ENCODE measurements at places on chromosomes 5 and 9. TPM values are rescaled to one million over a fixed set of nuclear protein-coding genes. Genes with fewer than 3 reads are reported as not detected.

The SPATA6L gene
- 1.4 TPM for total RNA-seq

DNA sequence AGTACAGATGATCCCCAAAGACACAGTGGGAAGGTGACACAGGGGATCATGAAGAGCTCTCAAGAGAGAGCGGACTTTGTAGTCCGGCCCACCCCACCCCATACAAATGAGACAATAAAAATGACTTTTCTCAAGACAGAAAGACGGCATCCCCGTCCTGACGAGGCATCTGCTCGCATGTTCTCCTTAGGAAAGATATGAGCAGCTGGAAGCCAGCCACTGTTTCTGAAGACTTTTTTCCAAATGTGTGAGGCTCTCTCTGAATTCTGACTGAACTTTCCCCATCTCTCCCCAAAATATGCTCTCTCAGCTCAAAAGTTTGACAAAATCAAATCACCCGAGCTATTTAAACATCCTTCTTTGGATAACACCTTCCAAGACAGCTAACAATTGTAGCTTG lies 105.2 kb downstream of the RFK start:
- H3K27me3 ChIP-seq, result no peaks in the 10 kb centered on the region
- H3K36me3 ChIP-seq, result no peaks in the 10 kb centered on the region
- DNase-seq, result no peak
- no peaks in the 10 kb centered on the region for H3K4me1 ChIP-seq
- H3K4me3 ChIP-seq, result no peak overlapping the region

DNA sequence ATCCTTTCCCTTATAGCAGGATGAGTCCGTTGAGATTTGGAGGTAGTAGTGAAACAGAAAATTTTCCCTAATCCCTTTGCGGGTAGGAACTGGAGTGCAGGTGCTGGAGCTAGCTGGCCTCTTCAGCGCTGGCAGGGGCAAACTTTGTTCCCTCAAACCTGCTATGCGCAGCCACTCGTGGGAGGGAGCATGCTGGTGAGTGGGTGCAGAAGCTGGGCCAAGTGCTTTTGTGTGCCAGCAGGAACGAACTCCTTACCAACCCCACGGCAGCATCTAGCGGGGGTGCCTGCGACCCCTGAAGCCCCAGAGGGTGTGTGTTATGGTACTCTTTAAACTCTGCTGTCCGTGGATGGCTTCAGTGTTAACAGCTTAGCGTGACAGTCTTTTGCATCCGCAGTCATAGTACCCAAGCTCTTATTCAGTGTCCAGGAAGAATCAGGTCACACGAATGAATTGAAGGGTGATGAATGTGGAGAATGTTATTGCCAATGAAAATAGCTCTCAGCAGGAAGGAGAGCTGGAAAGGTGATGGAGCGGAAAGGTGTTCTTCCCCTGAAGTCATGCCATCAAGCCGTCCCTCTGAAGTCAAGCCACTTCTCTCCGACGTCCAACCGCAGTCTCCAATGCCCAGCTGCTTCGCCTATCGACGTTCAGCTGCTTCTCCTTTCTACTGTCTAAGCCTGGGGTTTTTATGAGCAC lies 1445.1 kb upstream of the CDH9 start:
- no peaks in the 10 kb centered on the region for H3K27me3 ChIP-seq
- H3K4me3 ChIP-seq, result no peak overlapping the region
- H3K36me3 ChIP-seq, result no peaks in the 10 kb centered on the region
- no peaks in the 10 kb centered on the region for H3K4me1 ChIP-seq

DNA sequence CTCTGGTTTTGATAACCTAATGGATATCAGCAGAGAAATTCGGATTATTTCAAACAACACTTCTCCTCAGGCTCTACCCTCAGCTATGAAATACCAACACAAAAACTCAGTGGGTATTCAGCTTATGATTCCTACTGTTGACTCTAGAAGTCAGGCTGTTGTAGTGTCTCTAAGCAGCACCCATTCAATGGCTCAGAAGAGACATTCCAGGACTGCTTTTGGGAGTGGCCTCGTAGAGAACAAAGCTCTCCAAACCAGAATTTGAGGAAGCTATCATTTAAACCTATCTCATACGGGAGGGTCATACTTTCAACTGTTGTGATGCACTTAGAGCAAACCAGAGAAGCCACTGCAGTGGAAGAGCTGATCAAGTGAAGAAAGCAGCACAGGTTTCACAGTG lies 34.1 kb downstream of the ETF1 start:
- H3K4me3 ChIP-seq, result no peak overlapping the region
- H3K4me1 ChIP-seq, result no peaks in the 10 kb centered on the region
- peaks cover 35% of the 10 kb centered on the region for H3K36me3 ChIP-seq
- peak overlapping the region; percentile 31 for H3K27ac ChIP-seq
- H3K27me3 ChIP-seq, result no peaks in the 10 kb centered on the region

DNA sequence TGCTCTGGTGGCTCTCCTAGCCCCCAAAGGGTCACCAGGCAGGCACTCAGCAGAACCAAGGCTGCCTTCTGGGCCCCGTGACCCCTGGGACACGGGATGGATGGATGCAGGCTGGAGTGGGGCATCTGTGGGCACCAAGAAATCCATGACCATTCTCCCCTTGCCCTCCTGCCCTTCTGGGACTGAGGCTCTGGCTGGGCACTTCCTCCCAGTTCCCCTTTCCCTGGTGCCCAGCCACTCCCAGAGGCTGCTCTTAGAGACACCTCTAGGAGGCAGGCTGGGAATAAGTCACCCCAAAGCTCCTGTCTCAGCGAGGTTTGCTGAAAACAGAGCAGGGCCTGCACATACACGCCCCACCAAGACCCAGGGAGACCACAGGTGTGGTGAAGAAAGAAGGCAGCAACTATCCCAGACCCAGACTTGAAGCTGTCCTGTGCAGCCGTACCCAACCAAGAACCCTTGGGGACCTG lies 943 bp downstream of the STING1 start:
- H3K36me3 ChIP-seq, result peaks cover 41% of the 10 kb centered on the region
- H3K4me3 ChIP-seq, result peak overlapping the region; percentile 100
- peak overlapping the region; percentile 100 for H3K27ac ChIP-seq
- H3K4me1 ChIP-seq, result peaks cover 50% of the 10 kb centered on the region
- peak; percentile 52 for DNase-seq

- DNase-seq, result no peak
- no peak overlapping the region for H3K4me3 ChIP-seq
- peaks cover 3% of the 10 kb centered on the region for H3K27me3 ChIP-seq
- no peaks in the 10 kb centered on the region for H3K4me1 ChIP-seq
Observed at GRCh38 chr9:72911247-72911775, 41.5 kb downstream of the ALDH1A1 start.

GRCh38 chr5:76040806-76041205 lies 42.4 kb upstream of the SV2C start:
- no peaks in the 10 kb centered on the region for H3K36me3 ChIP-seq
- peaks cover 5% of the 10 kb centered on the region for H3K4me1 ChIP-seq
- DNase-seq, result no peak
- no peak overlapping the region for H3K27ac ChIP-seq
- peaks cover 23% of the 10 kb centered on the region for H3K27me3 ChIP-seq

- H3K4me1 ChIP-seq, result peaks cover 11% of the 10 kb centered on the region
- peaks cover 2% of the 10 kb centered on the region for H3K27me3 ChIP-seq
- H3K36me3 ChIP-seq, result no peaks in the 10 kb centered on the region
- no peak for DNase-seq
Observed at GRCh38 chr5:1706021-1706420, 93.6 kb downstream of the MRPL36 start.

GRCh38 chr9:76456202-76456926 lies 2.6 kb upstream of the GCNT1 start:
- H3K36me3 ChIP-seq, result no peaks in the 10 kb centered on the region
- H3K4me1 ChIP-seq, result peaks cover 12% of the 10 kb centered on the region

Measured in activated naive CD4-positive, alpha-beta T cell treated with anti-CD3 and anti-CD28 coated beads for 36 hours (primary cell).